RCC 7860 (cell line): ENCODE measurements at places on chromosomes 11 and 22.

DNA sequence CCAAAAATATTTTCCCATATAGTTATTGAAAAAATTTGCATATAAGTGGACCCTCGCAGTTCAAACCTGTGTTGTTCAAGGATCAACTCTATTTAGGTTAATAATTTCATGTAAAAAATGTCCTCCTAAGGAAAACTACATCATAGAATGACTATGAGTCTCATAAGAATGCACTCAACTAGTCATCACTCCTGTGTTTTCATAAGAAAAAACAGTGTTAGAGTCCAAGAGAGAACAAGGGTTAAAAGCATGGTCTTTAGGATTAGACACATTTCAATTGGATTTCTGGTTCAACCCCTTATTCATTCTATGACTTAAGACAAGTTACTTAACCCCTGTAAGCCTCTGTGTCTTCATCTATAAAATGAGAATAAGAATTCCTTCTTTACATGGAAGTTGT, 5.1 kb downstream of the PARVA start:
- no peak for DNase-seq

- DNase-seq = no peak
Measured at GRCh38 chr11:119406005-119406404, 17.0 kb downstream of the THY1 start.

GRCh38 chr22:35997438-35997837, 31.2 kb downstream of the RBFOX2 start:
- no peak for DNase-seq

DNA sequence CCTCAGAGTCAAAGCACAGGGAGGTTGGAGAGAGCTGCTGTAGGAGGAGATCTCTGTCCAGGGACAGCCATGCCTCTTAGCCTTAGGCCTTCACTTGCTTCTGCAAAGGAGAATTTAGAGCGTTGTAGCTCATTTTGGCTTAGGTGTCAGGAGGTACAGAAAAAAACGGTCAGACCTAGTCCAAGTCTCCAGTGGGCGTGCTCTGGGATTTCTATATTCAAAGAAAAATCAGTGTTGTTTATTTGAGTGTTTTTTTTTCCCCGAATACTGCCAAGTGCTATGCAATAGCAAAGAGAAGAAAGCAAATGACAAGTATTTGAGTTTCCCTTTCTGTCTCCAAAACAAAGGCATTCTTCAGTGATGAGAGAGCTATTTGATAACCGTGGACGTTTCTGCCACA, 22.7 kb upstream of the OPCML start:
- DNase-seq = no peak

DNA sequence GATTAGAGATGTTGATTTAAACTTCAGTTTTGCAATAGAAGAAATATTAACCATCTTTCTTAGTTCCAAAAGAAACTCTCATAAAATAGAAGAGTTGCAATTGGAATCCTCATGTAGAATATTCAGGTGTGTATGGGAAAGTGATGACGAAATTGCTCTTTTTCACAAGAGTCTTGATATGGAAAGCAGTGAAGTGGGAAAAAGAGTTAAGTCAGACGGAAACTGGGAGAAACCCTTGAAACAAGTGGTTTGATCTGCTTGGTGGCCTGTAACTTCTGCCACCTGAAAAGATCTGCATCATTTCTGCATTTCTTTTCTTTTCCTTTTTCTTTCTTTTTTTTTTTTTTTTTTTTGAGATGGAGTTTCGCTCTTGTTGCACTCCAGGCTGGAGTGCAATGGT, 41.8 kb upstream of the CLMP start:
- no peak for DNase-seq
